ENCODE measurements at places on chromosomes 2 and 18. TPM values are rescaled to one million over a fixed set of nuclear protein-coding genes. Genes with fewer than 3 reads are reported as not detected.

Gene SUCLG1
- 53.0 TPM for total RNA-seq

Gene CD8A
- 208 TPM for total RNA-seq

Gene ZNF521
- total RNA-seq: 0.19 TPM

Gene REG3A
- total RNA-seq: not detected

Gene AGXT
- not detected for total RNA-seq

Gene HOXD13
- not detected for total RNA-seq

DNA sequence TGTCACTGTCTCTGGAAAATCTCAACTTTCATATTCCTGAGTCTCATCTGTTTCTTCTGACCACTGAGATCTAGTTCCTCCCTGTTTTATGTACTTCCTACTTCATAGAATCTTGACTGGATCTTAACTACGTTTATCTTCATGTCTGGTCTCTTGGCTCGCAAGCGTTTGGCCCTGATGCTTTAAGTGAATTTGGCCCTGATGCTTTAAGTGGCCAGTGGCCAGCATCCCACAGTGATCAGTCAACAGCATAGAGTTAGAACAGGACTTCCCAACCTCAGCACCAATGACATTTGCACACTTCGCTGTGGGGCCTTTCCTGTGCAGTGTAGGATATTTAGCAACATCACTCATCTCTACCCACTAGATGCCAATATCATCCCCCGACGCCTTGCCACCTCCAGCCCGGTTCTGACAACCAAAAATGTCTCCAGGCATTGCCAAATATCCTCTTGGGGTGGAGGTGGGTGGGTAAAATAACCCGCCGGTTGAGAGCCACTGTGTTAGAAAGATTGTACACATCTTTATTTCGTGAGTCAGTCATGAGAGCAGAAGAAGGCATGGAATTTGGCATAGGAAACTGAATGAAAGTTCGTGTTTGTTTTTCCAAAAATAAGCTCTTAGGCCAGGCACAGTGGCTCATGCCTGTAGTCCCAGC is 12.2 kb downstream of the TM4SF20 start:
- DNase-seq: no peak
- H3K4me3 ChIP-seq: no peak overlapping the region
- H3K27ac ChIP-seq: no peak overlapping the region

GRCh38 chr2:104118889-104119288 is 735.0 kb upstream of the POU3F3 start:
- no peaks in the 10 kb centered on the region for H3K4me1 ChIP-seq
- no peak for DNase-seq
- no peak overlapping the region for H3K4me3 ChIP-seq
- H3K36me3 ChIP-seq: no peaks in the 10 kb centered on the region

- peaks cover 16% of the 10 kb centered on the region for H3K4me1 ChIP-seq
- H3K36me3 ChIP-seq: no peaks in the 10 kb centered on the region
- peak overlapping the region; percentile 86 for H3K27ac ChIP-seq
- no peak overlapping the region for H3K4me3 ChIP-seq
- no peaks in the 10 kb centered on the region for H3K27me3 ChIP-seq
These were observed 4.7 kb downstream of the EPG5 start for GRCh38 chr18:45962461-45962860.

DNA sequence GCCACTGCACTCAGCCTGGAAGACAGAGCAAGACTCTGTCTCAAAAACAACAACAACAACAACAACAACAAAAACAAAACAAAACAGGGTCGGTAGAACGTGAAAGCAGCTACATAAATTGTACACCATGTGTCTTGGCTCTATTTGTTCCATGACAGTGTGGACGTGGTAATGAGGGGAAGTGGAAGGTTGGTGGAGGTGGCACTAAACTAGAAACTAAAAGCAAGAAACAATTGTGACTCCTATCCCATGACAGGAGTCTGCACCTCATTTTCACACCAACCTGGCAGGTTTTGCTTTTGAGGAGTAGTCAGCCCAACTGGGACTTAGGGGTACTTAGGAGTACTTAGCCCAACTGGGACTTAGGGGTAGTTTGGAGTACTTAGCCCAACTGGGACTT is 62.5 kb upstream of the MRPS9 start:
- H3K4me1 ChIP-seq: peaks cover 11% of the 10 kb centered on the region
- H3K4me3 ChIP-seq: no peak overlapping the region
- DNase-seq: no peak
- H3K27me3 ChIP-seq: no peaks in the 10 kb centered on the region
- no peaks in the 10 kb centered on the region for H3K36me3 ChIP-seq

DNA sequence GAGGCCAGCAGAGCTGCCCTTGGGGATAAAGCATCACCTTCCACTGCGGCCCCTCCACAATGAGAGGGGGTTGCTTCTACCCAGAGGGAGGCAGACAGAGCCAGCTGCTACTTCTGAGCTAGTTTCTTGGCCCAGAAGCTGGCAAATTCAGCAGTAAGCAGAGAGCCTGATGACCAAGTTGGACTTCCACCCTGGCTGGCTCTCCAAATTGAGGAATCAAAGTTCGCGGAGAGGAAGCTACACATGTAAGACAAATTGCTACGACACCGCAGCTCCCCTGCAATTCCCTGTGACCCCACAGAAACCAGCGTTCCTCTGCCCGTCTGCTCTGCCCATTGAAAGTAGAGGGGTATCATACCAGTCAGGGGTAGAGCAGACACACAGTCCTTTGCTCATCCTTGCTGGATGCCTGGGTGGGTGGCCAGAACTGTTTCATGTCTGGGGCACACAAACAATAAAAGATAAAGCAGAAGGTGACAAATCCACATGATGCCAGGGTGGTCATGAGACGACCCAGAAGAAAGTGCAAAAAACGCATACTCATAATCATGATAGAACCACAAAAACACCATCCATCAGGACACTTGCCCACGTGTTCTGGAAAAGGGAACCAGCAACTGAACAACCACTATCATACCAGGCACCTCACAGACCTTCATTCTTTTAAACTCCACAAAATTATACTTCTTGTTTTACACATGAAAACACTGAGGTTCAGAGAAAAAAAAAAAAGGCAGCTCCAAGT is 5.4 kb downstream of the TFCP2L1 start:
- no peak overlapping the region for H3K27ac ChIP-seq
- H3K36me3 ChIP-seq: no peaks in the 10 kb centered on the region
- peaks cover 5% of the 10 kb centered on the region for H3K4me1 ChIP-seq
- DNase-seq: no peak

- H3K27ac ChIP-seq: no peak overlapping the region
- H3K4me3 ChIP-seq: no peak overlapping the region
- H3K36me3 ChIP-seq: no peaks in the 10 kb centered on the region
- H3K27me3 ChIP-seq: no peaks in the 10 kb centered on the region
These were observed 35.8 kb downstream of the SCTR start for GRCh38 chr2:119488245-119489214.

DNA sequence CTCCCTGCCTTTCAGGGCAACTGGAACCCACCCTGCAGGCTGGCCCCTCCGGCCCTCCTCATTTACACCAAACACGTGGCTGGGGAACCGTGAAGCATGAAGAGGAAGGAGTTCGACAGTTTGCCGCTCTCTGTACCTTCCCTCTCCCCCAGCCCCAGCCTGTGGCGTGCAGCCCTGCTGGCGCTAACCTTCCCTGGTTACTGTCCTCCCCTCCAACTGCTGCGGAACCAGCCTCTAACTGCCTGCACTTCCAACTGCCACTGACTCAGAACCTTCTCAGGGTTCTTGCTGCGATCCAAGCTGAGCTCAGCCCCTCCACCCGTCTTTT is 19.2 kb upstream of the GNAL start:
- H3K27me3 ChIP-seq: no peaks in the 10 kb centered on the region
- no peaks in the 10 kb centered on the region for H3K4me1 ChIP-seq
- no peak for DNase-seq
- no peak overlapping the region for H3K27ac ChIP-seq
- no peaks in the 10 kb centered on the region for H3K36me3 ChIP-seq

DNA sequence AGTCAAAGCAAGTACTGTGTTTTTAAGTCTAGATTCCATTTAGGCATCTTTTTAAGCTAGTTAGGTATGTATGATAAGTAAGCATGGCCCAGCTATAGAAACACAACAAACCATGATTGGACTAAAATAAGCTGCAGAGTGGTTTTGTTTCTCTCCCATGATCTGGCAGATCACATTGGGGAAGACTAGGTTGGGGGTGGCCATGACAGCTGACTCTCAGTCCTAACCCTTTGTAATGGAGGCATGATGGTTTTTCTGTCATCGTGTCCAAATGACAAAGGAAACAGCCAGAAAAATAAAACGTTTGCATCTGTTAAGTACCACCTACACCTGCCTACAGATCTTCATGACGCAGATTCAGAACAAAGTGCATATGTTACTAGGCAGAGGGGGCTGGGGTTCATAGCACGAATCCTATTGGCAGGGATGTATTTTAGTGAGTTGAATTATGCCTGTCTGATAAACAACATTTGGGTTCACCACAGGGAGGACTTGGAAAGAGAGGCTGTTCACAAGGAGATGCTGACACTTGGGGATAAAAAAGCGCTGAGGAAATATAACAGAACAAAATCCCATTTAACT is 33.8 kb upstream of the GALNT5 start:
- no peaks in the 10 kb centered on the region for H3K27me3 ChIP-seq
- no peak overlapping the region for H3K27ac ChIP-seq
- DNase-seq: no peak
- H3K4me3 ChIP-seq: no peak overlapping the region
- H3K36me3 ChIP-seq: no peaks in the 10 kb centered on the region

- no peaks in the 10 kb centered on the region for H3K27me3 ChIP-seq
- no peaks in the 10 kb centered on the region for H3K36me3 ChIP-seq
- no peak overlapping the region for H3K27ac ChIP-seq
- no peaks in the 10 kb centered on the region for H3K4me1 ChIP-seq
These were observed 135.9 kb downstream of the ACKR3 start for GRCh38 chr2:236705295-236706105.

DNA sequence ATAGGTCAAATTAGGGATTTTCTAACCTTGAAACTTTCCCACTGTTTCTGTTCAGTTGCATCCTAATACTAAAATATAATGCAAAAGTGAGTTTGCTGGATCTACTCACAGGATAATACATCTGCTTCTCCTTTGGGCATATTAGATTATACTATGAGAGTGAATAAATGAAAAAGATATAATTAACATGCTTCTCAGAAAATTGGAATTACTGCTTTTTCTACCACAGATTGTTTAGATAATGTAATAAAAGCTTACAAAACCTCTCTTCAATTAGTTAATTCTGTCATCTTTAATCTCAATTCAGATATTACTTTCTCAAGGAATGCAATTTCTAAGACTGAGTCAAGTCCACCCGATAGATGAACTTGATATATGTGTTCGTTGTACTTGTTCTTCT is 1077.2 kb upstream of the CDH2 start:
- H3K27me3 ChIP-seq: no peaks in the 10 kb centered on the region
- no peaks in the 10 kb centered on the region for H3K4me1 ChIP-seq

DNA sequence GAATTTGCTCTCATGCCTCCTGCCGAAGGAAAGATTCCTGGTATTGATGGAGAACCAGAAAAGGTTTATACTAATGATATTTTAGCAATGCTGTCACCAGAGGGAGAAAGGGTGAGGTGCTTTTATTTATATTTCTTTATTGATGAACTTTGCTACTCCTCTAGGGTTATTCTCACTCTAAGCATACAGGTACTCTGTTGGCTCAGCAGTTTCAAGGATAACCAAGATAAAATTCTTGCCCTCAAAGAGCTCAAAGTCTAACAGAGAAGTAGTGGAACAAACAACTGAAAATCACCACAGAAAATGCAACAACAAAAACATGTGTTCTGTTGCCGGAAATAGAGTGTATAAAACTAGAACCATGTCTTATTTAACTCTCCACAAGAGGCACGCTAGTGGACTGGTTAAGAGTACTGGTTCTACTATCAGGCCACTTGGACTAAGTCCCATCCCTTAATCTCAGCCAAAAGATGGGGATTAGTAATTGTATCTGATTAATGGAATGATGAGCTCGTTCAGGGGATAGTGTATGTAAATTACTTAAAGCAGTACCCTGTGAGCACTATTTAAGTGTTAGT is 103.6 kb downstream of the DNAH6 start:
- H3K36me3 ChIP-seq: no peaks in the 10 kb centered on the region
- no peak for DNase-seq
- H3K27me3 ChIP-seq: no peaks in the 10 kb centered on the region
- H3K4me3 ChIP-seq: no peak overlapping the region
- H3K4me1 ChIP-seq: no peaks in the 10 kb centered on the region

GRCh38 chr18:45724601-45725000 is 620 bp downstream of the SLC14A1 start:
- H3K27me3 ChIP-seq: no peaks in the 10 kb centered on the region
- H3K27ac ChIP-seq: no peak overlapping the region
- H3K4me3 ChIP-seq: no peak overlapping the region
- H3K4me1 ChIP-seq: no peaks in the 10 kb centered on the region

- DNase-seq: no peak
- H3K27me3 ChIP-seq: no peaks in the 10 kb centered on the region
- no peak overlapping the region for H3K27ac ChIP-seq
- no peaks in the 10 kb centered on the region for H3K36me3 ChIP-seq
- no peak overlapping the region for H3K4me3 ChIP-seq
- H3K4me1 ChIP-seq: no peaks in the 10 kb centered on the region
These were observed 31.2 kb downstream of the GPC1 start for GRCh38 chr2:240466579-240467148.

DNA sequence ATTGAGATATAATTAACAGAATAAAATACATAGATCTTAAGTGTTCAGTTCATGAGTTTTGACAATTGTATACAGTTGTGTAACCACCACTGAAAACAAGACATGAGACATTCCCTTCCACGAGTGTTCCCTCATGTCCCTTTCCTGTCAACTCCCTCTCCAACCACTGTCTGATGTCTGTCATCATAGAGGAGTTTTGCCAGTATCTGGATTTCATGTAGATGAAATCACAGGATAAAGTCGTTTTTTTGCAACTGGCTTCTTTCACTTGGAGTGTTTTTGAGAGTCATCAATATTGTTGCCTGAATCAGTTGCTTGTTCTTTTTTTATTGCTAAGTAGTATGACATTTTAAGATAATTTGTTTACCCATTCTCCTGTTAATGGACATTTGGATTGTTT is 52.7 kb downstream of the RBMS1 start:
- DNase-seq: no peak
- no peaks in the 10 kb centered on the region for H3K36me3 ChIP-seq
- H3K4me3 ChIP-seq: no peak overlapping the region
- H3K27ac ChIP-seq: no peak overlapping the region
- H3K27me3 ChIP-seq: no peaks in the 10 kb centered on the region

All from natural killer cell (primary cell).